NCI-H2029 treated with DMSO at 0.1 percent for 48 hours (cell line): ENCODE measurements at places on chromosomes 16 and 17.

- DNase-seq = no peak
Observed at GRCh38 chr16:14303639-14304394, 232.7 kb downstream of the MRTFB start.

DNA sequence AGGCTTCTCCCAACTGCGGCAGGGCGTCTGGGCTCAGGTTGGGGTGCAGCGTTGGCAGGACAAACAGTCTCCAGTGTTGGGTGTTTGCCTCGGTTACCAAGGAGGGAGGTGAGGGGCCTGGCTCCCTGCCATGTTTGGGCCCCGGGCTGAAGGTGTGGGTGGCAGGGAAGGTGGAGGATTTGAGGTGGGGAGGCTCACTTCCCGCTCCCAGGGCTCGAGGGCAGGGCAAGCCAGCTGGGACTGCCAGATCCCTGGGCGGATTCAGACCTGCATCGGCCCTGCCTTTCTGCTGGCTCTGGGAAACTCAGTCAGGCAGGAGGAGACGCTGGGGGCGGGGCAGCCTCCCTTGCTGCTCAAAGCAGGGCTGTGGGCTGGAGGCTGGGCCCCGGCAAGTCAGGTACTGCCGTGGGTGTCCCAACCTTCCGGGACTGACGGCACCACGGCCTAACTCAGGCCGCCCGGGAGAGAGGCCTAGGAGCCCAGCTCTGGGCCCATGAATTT lies 31.3 kb upstream of the KRT17 start:
- no peak for DNase-seq

- no peak for DNase-seq
Observed at GRCh38 chr16:13394488-13394887, 493.1 kb downstream of the SHISA9 start.

- DNase-seq = no peak
Observed at GRCh38 chr17:1909985-1910384, 80.2 kb downstream of the RPA1 start.

DNA sequence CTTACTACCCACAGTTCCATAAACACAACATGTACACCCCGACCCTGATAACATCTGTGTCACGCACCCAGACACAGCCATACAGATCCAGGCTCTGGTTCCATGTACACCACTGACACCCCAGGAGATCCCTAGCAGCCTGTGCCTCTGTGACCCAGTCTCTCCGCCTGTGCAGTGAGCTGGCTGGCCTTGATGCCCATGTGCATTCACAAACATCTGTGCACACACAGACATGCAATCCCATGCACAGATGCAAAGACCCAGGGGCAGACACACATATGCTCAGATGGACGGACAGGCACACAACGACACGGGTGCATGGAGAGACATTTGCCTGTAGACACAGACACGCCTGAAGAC lies 4.1 kb downstream of the CCDC102A start:
- no peak for DNase-seq

GRCh38 chr17:38739305-38739704 lies 8.8 kb downstream of the PCGF2 start:
- no peak for DNase-seq

- DNase-seq = no peak
Observed at GRCh38 chr16:19502395-19503131, 19.3 kb downstream of the GDE1 start.

DNA sequence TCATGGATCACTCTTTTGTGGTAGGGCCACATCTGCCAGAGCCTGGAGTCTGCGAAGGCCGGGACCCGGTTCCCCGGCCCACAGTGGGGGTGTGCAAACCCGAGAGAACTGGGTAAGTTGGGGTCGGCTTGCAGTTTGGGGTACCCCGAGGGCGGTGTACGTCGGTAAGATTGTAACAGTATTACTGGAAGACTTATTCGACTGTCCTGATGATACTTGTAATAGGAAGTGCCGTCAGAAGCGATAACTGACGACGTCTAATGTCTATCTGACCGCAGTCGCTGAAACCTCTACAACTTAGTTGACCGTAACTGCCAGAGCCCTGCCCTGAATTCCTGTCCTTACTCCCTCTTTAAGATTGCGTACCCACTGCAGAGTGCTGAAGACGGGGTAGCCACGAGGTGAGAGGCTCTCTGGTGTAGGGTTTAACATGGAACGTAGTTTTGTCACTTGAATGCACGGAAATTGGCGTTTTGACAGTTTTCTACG lies 24.0 kb downstream of the TRPV2 start:
- no peak for DNase-seq

DNA sequence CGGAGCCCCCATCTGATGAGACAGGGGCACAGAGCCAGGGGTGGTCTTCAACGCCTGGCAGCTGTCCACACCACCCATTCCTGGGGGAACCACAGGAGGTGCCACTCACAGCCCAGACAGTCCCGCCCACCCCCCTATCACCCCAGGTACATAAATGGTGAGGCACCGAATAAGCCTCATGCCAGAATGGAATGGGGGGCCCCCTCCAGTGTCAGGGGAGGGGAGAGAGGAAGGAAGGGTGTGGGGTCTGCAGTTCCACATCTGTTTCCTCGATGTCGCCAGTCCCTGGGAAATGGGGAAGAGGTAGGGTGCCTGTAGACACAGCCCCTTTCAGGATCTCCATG lies 1.7 kb downstream of the TMC6 start:
- DNase-seq = no peak

DNA sequence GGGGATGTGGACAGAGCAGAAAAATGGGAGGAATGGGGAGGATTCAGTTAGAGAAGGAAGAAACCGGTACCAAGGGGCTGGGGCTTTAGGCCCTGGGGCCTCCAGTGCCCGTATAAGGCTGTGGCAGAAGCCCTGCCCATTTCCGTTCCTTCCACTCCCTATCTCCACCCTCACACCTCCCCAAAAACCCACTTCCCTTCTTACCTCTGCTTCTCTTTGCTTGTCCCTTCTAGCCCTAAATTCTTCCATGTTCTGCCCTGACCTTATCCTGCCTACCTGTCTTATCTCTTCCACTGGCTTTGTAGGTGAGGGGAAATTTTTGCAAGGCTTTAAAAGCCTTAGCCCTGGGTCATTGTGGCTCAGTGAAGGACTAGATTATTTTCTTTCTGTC lies 4.1 kb downstream of the RNF167 start:
- no peak for DNase-seq
